ENCODE measurements at places on chromosomes 4 and X.

DNA sequence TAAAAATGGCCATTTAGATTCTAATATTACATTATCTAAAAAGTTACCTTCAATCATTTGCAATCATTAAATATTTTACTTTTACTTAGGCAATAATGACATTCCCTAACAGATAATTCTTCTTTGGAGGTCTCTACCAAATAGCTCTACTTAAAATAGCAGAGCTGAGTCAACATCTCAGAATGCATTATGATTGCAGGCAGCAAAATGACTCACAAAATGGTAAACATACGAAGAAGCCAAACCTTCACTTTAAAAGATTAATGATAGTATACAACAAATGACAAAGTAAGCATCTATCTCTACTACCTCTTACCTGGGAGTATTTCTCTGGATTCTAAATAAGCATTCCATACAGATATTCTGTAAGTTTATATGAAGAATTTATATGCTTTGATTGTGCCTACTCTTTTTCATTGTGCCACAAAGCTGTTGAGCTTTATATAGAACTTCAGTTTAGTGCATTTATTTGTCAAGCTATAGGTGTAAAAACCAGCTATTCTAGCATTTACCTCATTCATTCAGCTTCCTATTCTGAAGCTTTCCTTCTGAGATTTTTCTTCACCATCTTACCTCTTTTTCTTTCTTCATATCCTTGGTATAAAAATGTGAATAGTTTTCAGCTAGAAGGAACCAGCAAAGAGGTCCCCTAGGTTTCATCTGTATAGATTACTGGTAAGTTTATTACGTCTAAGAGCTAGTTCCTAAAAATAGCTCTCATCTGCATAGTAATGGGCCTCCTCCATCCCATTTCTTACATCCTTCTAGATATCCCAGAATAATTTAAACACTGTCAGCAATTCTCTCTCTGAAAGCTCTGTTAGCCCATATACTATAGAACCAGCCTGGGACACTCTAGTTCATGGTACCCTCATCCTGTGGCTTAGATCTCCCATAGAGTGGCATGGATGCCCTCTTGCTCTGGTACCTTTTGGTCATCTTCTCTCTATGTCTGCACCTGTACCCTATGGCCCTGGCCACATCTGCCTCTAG, 17.2 kb upstream of the SPCS3 start:
- DNase-seq, result no peak

DNA sequence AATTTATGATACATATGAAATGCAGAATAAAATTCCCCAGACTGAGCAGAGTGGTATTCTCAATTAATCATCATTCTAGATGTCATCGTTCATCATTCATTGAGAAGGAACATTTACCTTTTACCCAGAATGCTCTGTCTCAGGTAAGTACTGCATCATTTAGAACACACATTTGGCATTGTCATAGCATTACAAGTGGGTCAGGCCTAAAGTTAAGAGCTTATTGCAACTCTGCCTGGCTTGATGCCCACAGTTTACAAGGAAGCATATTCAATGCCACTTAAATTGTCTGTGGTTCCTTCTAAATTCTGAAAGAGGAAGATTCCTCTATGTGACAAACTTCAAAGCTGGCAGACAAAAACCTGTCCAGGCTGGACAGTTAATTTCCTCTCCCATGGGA, 87.3 kb downstream of the CAMK2D start:
- no peak for DNase-seq

- no peak for DNase-seq
Observed at GRCh38 chr4:112550728-112551127, 34.7 kb upstream of the NEUROG2 start.

DNA sequence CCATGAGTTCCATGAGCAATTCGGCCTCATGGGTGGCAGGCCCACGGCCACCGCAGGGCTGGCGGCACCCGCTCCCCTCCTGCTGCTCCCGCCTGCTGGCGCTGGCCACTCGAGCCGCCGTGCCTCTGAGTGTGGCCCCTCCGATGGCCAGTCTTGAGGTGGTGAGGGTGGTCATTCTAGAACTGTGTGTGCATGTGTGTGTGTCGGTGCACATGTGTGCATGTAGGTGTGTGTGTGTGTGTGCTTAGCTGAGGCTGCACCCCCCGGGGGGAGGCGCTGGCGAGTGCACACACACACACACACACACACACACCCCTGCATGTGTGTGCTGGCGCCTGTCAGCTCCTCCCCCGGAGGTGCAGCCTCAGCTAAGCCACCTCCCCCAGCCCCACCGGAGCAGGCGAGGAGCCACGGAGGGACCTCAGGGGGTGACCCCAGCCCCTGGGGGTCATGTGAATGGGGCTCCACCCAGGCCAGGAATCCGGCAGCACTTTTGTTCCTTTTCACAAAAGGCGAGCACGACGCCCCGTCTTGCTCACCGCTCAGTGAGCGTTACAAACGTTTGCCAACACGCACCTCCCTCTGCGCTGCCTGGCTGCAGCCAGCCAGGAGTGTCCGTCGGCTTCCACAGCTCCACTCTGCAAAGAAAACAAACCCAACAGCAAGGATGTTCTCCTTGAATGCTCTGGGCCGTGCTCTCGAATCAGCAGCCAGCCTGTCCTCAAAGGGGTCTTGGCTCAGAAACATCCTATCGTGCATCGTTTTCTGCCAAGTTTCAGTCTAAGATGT, 29.9 kb downstream of the FGFRL1 start:
- peak; percentile 75 for DNase-seq

DNA sequence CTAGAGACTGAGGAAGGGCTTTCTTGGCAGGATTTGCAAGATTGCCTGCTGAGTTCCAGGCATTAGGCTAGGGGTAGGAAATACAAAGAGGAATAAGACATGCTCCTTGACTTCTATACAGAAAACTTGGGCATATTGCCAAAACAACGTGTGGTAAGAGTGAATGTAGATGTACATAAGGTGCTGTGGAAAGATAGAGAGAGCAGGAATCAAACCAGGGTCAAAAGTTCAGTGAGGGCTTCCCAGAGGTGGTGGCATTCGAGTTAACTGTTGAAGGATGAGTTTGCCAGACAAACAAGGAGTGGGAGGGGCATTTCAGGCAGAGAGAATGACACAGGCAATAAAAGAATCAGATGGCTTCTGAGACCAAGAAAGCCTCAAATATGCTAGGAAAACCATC, 187.9 kb downstream of the KDR start:
- no peak for DNase-seq

DNA sequence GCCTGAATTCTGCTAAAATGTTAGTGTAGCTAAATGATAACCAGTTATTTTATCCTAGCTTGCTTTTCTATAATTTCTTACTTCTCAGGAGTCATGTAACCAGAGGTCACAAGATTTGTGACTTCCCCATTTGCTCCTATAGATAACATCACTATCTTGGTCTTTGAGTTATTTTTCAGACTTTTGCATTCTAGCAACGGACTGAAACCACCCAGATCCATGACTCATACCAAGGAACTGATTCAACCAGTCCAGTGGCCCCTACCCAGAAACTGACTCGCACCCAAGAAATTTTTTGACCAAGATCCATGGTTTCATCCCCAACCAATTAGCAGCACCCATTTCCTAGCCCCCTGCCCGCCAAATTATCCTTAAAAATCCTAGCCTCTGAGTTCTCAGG, 50.0 kb downstream of the IQCM start:
- DNase-seq, result no peak

- DNase-seq, result no peak
Observed at GRCh38 chr4:38615847-38616246, 48.2 kb upstream of the KLF3 start.

DNA sequence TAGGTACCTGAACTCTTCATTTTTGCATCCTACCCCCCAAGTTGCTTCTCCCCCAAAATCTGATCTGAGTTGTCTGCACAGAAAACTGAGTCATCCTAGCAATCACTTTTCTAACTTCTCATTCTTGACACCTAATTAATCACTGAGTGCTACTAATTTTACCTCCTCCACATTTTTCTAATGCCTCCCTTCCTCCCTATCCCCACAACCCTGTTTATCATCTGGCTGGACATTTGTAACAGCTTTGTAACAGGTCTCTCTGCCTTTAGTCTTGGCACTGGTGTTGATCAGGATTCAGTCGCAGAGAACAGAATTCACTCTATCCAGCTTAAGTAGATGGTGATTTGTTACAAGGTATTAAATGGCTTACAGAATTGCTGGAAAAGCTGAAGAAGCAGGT, 303.9 kb upstream of the GATB start:
- no peak for DNase-seq

- no peak for DNase-seq
Observed at GRCh38 chr4:174946246-174946645, 28.1 kb downstream of the ADAM29 start.

GRCh38 chr4:156705311-156705710, 266.3 kb downstream of the PDGFC start:
- DNase-seq, result no peak

- peak; percentile 43 for DNase-seq
Observed at GRCh38 chrX:101759000-101759399, 99.3 kb upstream of the ARMCX2 start.

DNA sequence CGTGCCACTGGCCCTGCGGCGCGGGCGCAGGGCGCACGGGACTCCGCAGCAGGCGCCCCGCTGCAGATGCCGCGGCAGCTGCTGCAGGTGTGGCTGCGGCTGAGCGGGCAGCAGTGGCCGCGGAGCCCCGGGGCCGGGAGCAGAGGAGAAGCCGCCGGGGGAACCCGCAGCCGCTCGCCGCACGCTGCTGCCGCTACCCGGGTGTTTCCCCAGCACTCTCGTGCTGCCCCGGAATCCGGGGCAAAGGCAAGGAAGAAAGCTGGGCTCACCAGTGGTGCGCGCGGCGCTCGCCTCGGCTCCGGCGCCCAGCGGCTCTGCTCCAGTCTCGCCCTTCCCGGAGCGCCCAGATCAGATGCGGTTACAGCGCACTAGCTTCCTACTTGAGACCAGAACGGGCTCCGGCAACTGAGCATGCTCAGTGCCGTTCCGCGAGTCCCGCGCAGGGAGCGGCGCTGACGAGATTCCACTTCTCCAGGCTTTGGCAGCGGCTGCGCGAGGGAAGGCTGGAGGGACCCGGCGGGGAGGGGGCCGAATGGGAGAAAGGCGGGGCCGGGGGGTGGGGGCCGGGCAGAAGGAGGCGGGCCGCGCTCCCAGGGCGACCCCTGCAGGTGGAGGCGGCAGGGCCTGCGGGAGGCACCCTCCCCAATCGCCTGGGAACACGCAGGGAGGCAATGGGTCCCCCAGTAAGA, at the start of gene APBB2:
APBB2 (minus strand) TSS at position 407 of the 689 bp plus-strand sequence. CDS start 181,288 bp downstream, outside the sequence.
- DNase-seq, result peak; percentile 99

- peak; percentile 70 for DNase-seq
Observed at GRCh38 chr4:153684182-153684970, at the start of gene TLR2. Gene TLR2, plus strand, starts transcription at chr4:153684280. Its CDS starts 18,628 bp downstream, at chr4:153702908.

DNA sequence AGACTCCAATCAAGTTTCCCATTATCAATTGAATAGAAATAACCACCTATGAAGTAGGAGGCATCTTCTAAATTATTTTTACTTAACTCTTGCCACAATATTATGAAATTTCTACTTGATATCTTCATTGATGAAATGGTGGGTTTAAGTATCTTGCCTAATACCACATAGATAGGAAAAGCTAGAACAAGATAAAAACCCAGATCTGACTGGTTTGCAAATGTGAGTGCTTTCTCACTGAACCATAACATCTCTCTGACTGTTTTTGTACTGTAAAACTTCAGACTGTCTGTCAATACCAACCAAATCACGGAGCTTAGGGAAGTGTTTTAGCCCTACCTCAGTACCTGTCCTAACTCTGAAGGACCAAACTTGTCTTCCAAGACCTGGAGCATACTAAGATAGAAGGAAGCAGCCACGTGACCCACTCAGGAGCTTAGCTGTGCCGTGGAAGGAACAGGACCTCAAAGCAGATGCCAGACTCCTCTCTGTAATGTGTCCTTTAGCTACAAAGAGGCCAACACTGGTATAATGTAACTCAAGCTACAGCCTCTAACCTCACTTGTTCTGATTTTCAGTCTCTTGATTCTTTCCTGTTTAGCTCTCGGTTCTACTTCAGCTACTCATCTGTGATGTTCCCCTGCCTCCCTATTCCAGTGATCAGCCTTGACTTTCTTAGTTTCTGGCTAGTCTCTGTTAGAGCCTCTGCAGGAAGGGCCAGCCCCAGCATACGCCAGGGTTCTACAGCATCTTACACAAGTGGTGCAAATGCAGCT, 84.4 kb downstream of the LRP2BP start:
- DNase-seq, result no peak

DNA sequence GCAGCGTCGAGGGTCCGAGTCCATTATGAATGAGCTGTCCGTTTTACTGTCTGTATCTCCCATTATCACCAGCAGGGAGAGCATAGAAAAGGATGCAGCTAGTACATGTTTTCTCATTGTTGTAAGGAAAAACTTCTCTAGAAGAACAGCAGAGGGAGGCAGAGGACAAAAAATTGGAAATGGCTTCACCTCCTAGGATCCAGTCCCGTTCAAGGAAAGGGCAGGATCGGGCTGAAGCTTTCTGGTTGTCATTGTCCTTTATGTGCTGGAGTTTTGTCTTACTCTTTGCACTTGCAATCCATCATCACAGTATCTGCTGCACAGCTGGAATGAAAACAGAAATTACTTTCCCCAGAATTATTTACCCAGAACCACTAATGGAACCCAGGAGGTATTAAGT, 14.7 kb downstream of the NDP start:
- peak; percentile 90 for DNase-seq

GRCh38 chrX:102712216-102712966, at the start of gene GPRASP2:
Gene GPRASP2, plus strand, starts transcription at chrX:102712448. Its CDS starts 2,422 bp downstream, at chrX:102714870.
- DNase-seq, result peak; percentile 82

GRCh38 chr4:91909963-91910362, 393.8 kb upstream of the GRID2 start:
- DNase-seq, result peak; percentile 19

DNA sequence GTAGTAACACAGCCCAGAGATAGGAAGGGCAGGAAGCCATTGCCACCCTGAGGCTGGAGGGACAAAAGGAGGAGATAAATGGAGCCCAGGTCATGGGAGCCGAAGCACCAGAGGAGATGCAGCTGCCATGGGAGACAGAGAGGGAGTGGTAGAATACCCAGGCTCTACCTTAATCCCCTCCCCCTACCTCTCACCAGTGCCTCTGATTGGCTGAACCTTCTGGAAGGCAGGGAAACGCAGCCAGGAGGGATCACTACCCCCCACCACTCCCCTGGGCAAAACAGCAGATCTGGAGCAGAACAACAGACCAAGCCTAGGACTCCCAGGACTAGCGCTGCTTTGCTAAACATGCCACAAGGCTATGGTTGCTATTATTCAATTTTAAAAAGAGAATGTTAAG, 114.2 kb downstream of the ZNF827 start:
- DNase-seq, result peak; percentile 37

DNA sequence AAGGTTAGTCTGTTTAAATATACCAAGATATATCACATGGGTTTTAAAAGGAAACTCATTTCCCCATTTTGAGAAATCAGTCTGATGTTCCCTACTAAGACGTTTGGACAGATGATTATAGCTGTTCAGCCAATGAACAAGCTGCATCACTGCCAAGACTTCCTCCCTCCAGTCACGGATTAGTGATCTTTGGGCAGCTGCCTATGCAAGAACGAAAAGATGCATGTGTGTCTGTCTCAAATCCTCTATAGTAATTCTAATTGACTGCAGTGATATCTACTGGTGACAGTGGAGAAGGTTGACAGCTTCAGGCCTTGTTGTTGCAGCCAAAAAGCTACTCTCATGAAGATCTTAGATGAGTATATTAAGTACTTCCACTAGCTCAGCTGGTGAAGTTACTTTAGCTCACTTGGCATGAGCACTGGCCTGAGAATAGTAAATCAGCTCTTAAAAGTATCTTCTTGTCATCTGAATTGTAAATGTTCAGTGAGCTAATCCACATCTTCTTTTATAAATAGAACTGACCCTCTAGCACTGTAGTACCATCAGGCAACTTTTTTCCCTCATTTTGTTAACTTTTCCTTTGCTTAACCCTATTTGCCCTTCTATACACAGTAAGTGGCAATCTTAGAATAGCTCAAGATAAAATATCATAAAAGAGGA, 134.5 kb upstream of the PCDH10 start:
- DNase-seq, result no peak

GRCh38 chr4:32790803-32791202, 2070.6 kb downstream of the PCDH7 start:
- DNase-seq, result no peak

Measured in eye (tissue), 1 donor.